Cardiac fibroblast (primary cell): ENCODE measurements at places on chromosomes 6 and 20.

DNA sequence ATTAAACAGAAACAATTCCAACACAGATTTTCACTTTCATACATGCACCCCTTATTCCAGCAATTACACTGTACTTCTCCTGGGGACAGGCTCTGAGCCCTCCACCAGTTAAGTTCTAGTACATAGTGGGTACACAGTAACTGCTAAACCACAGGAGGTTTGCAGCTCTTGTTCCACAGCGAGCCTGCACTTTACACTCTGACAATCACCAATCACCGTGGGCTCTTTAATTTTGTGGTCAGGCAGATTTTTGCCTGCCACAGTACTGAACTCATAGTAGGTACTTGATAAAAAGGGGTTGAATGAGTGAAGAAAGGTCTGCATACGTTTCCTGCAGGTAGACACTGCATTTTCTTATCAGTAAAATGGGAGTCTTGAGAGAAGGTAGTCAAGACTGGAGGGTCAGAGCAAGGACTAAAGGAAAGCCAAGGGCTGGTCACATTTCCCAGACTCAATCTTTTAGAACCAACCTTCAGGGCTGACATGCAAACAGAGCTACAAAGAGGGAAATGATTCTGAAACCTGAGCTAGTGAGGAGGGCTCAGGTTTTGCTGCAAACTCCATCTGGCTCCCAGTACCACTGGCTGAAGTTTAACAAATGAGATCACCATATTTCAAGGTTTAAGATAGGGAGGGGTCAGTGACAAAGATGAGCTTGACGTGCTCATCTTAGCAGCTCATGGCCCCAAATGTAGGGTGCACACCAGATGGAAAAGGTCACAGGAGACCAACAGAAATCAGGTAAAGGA is 404.6 kb downstream of the BTBD9 start:
- DNase-seq: no peak

GRCh38 chr6:29442719-29443118 is 3.6 kb downstream of the OR10C1 start:
- DNase-seq: no peak

DNA sequence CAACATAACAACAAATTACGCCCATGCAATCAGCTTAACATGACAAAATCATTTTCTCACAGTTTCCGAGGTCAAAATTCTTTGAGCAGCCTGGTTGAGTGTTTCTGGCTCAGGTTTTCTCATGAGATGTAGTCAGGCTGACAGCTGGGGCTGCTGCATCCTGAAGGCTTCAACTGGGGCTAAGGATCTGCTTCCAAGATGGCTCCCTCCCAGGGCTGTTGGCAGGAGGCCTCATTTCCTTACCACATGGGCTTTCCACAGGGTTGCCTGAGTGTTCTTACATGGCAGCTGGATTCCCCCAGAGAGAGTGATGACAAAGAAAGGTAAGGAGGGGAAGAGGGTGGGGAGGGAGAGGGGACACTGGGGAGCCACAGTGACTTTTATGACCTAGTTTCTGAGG is 63.1 kb upstream of the NNAT start:
- DNase-seq: peak; percentile 5

- DNase-seq: no peak
Observed at GRCh38 chr6:144384427-144384826, 99.3 kb downstream of the UTRN start.
